ENCODE measurements at places on chromosomes 11 and 22.

GRCh38 chr11:35031867-35032266 is 107.1 kb upstream of the CD44 start:
- no peak for DNase-seq

- DNase-seq = no peak
These were observed 47.7 kb upstream of the NFRKB start for GRCh38 chr11:129943036-129943435.

DNA sequence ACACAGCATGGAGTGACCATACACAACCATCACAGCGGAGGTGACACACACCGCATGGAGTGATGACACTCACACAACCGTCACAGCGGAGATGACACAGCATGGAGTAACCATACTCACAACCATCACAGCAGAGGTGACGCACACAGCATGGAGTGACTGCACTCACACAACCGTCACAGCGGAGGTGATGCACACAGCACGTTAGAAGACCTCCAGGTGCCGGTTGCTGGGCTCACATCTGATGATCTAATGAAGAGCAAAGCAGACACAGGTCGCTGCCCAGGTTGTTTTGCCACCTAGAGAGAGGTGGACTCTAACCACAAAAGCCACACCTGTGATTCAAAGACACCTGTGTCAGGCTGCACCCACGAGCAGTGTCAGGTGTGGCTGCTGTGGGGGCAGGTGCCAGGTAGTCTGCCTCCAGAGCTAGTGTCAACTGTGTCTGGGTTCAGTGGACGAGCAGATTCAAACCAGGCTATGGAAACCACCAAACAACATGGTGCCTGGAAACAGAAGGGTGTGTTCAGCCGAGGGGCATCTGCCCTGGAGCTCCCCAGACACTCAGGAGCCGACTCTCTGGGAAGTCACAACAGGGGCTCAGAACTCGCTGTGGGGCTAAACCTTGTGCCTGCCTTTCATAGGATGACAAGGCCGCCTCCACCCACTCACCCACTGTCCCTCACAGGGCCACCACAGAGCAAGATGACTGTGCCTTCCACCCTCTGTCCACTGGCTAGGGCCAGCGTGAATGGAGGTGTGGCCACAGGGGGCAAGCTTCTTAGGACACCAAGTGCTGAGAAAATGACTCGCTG is 608.2 kb downstream of the TBC1D22A start:
- no peak for DNase-seq

GRCh38 chr11:88402784-88403183 is 65.2 kb upstream of the CTSC start:
- DNase-seq = no peak

- DNase-seq = no peak
These were observed 10.3 kb upstream of the CCDC86 start for GRCh38 chr11:60831501-60832079.

GRCh38 chr22:18078329-18079041 is 695 bp downstream of the PEX26 start:
- peak; percentile 53 for DNase-seq

DNA sequence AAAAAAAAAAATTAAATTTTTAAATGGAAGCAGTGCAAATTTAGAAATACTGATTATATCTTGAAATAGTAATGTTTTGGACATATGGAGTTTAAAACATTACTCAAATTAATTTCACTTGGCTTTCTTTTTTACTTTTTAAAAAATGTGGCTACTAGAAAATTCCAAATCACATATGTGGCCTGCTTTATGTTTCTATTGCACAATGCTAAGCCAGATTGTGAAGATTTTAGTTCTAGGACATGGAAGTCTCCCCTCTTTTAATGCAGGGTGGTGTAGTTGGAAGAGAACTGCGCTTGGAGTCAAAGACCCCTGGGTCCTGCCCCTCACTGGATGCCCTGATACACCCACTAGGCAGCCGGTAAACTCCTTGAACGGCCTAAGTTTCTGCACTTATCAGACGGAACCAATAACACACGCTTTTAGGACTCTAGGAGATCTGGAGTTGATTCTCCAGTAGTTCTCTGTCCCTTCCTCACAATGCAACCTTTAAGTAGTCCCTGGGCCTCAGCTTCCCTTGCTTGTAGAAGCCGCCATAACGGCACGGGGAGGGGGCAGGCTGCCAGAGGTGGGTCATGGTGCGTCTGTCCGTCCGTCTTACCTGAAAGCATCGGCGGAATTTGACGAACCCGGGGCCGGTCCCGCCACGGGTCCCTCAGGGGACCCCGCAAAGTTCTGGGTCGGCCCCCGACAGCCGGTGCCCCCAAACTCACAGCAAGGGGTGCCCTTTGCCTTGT is 505 bp downstream of the FAM227A start:
- no peak for DNase-seq

DNA sequence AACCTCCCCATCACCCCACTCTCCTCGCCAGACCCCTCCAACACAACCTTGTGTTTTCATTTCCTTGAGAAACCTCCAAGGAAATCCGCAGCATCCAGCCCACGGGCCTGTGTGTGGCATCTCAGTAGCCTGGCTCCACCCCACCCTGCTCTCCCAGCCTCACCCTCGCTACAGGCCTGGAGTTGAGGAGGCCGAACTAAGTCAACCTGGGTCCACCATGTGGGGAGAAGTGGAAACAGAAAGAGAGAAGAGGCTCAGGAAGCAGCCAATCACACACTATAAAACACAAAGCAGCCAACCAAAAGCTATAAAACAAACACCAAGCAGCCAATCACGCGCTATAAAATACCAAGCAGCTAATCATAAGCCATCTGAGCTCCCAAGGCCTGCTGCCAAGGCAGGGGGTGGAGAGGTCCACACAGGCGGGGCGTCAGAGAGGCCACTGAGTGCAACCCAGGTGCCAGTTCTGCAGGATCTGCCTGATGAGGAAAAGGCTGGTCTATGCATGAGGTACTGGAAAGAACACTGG is 72.0 kb downstream of the MICAL3 start:
- no peak for DNase-seq

DNA sequence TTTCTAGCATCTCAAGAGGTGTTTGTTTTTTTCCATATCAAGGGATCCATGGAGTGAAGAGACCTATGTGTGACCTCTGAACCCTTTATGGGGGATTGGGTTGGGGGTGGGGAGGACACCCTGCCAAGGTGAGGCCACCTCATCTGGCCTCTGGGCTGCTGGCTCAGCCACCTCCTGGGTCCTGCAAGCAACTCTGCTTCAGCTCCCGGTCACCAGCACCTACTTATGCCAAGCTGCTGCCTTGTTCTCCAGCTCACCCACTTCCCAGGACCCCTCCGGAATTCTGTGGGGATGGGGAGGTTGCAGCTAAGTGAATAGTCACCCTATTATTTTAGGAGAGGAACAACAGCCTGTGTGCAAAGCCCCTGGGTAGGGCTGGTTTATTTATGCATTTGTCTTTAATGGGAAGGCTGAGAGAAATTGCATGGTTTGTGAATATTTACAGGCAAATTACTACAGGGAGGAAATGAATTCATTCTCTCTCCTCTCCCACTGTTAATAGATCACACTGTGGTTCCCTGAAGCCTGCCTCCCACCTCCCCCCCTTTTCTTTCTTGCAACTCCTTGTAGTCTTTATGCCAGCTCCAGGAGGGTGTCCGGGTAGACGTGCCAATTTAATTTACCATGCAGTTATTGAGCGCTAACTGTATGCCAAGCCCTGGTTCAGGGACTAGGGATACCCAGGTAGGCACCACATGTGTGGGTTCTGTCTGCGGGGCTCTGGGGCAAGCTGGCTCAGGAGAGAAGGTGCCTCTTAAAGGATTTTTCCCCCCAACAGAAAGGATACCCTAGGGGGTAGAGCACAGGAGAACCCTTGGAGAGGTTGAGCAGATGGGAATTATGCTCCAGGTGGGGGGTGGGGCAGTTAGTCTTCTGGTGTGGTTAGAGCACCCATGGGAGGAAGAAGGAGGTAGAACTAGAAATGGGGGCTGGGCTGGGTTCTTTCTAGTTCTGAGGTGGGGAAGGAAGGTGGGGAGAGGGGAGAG is 50.7 kb downstream of the TSPAN18 start:
- DNase-seq = no peak

- DNase-seq = no peak
These were observed 403.0 kb downstream of the TBC1D22A start for GRCh38 chr22:47165338-47166032.

DNA sequence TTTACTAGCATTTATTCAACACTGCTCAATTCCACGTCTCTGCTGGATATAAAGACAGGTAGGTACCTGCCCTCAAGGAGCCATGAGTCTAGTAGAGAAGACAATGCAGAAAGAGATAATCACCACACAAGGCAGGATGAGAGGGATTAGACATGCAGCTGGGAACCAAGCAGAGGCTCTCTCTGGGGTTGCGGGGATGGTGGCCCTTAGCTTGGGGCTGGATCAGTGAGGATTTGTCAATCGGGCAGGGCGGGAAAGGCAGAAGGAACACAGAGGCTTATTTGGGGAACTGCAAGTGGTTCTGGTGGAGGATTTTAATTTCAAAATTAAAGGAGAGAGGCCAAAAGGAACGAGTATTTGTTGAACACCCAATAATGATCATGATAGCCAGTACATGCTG is 8.5 kb upstream of the DMC1 start:
- DNase-seq = no peak

GRCh38 chr11:77036398-77036797 is 2.2 kb downstream of the B3GNT6 start:
- DNase-seq = no peak

DNA sequence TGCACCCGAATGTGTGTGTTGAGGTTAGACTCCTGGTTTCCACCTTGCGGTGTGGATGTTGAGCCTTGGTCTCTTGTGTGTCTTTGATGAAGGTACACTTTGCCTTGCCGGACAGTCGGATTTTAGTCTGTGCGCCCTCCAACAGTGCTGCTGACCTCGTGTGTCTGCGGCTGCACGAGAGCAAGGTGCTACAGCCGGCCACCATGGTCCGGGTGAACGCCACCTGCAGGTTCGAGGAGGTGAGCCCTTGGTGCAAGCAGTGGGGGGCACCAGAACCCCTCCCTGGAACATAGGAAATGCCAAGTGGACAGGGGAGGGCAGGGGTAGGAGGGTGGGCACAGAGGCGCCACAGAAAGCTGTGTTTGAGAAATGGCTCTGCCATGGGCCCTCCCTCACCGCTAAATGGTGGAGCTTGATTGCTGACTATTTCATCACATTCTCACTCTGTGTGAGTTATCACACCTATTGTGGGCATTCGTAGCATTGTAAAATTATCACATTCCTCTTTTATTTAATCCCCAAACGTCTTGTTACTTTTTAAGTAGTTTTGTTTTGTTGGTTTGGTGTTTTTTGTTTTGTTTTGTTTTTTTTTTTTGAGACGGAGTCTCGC is 26.4 kb upstream of the PANX2 start:
- no peak for DNase-seq

- DNase-seq = no peak
These were observed 101.0 kb downstream of the ME3 start for GRCh38 chr11:86571273-86571948.
